CD4-positive, alpha-beta T cell treated with Interferon alpha-2 for 1 hour (primary cell): ENCODE measurements at places on chromosomes 2 and 18.

- no peak for DNase-seq
Observed at GRCh38 chr2:133579274-133579673, 11.0 kb upstream of the NCKAP5 start.

DNA sequence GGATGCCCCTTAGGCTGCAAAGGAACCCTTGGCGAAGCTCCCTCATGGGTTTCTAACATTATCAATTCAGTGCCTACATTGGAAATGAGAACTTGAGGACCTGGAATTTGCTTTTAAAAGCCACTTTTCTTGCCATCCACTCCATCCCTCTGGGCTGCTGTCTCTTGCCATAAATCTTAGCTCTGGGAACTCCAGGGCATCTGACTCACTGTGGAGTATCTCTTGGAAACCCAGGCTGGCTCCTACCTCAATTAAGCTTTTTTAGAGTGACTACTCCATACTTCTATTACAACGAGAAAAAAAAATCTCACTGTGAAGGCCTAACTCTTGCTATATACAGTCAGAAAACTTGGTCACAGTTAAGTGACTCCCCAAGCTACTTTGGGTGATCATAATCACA lies 227.2 kb upstream of the SETBP1 start:
- no peak for DNase-seq

- no peak for DNase-seq
Observed at GRCh38 chr18:78546281-78546680, 433.3 kb upstream of the SALL3 start.

DNA sequence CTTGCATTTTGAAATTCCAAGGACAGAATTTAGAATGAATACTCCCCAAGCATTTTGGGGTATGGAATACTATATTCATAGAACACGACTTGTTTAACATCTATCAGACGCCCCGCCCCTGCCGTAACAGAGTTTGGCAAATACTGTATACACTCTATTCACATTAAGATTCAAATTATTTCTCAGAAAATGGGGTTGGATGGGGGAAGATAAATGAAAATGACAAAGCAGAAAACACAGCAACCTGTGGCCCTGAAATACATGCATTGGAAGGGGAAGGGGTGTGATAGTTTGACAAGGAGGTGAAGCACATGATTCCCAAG lies 634.6 kb upstream of the SLC39A10 start:
- DNase-seq: no peak

DNA sequence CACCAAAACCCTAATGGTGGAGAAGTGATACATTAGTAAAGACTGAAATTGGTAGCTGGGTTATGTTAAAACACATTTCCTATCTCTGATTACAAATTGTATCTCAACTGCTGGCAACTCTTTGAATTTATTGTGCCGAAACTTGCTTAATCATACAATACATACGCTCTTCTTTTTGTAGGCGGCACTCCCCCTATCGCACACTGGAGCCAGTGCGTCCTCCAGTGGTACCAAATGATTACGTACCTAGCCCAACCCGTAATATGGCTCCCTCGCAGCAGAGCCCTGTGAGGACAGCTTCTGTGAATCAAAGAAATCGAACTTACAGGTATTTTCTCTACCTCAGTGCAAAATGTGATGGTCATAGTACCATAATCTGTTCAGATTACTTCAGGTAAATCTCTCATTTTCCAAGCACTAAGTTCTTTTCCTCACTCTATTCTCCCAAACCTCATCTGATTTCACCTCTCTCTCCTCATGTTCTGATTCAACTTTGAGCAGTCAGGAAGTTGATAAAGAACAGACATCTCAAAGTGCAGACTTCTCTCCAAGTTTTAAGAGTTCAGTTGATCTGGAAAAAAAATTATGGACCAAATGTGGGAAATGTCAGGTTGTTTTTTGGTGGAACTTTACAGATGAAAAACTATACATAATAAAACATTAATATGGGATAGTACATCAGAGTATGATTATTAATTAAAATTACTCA lies 66.5 kb downstream of the ABI2 start:
- DNase-seq: no peak

GRCh38 chr2:54088191-54088634 lies 27.2 kb upstream of the ACYP2 start:
- no peak for DNase-seq

DNA sequence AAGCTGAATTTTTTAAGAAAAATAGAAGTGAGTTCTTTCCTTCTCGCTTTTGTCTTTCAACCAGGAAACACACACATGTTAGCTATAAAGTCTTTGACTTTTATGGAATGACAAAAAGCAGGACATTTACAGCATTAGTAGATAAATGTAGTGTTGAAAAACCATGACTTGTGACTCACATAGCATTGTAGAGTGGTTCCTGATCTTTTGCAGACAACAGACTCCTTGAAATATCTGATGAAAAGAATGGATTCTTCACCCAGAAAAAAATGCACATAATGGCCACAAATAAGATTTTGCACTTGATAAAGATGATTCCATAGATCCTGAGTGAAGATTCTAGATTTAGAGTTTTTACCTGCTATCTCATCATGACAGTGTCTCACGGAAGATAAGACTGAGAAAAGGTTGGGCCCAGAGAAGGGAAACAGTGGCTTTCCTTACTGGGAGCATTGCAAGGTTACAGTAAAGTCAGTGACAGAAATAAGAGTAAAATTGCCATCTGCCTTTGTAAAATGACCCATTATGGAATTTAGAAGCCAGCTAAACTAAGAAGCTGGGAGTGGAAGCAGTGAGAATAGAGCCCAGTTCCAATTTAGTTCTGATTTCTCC lies 14.0 kb downstream of the SMARCAL1 start:
- no peak for DNase-seq

- DNase-seq: no peak
Observed at GRCh38 chr2:33497221-33497650, 20.8 kb downstream of the RASGRP3 start.

DNA sequence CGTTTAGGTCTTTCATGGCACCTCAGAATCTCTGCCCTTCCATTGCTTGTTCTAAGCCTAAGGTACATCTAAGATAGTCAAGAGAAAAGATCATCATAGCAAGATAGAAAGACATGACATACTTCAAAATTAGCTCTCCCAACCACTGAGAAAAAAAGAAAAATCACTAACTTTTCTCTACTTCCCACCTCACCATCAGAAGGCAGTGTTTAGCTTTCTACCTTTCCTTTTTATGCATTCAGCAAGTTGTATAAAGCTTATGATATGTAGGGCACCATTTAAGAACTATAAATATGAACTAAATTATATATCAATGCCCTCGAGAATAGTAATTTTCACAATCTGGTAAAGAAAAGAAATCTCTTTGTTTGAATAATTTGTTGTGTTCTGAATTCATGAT lies 331.8 kb upstream of the VWC2L start:
- DNase-seq: no peak

GRCh38 chr18:66495844-66496243 lies 108.0 kb downstream of the CDH19 start:
- DNase-seq: no peak

GRCh38 chr2:11228692-11229091 lies 73.4 kb downstream of the SLC66A3 start:
- no peak for DNase-seq

GRCh38 chr18:42177390-42177789 lies 222.4 kb downstream of the PIK3C3 start:
- no peak for DNase-seq

- no peak for DNase-seq
Observed at GRCh38 chr2:166665991-166666940, 172.2 kb upstream of the SCN7A start.

DNA sequence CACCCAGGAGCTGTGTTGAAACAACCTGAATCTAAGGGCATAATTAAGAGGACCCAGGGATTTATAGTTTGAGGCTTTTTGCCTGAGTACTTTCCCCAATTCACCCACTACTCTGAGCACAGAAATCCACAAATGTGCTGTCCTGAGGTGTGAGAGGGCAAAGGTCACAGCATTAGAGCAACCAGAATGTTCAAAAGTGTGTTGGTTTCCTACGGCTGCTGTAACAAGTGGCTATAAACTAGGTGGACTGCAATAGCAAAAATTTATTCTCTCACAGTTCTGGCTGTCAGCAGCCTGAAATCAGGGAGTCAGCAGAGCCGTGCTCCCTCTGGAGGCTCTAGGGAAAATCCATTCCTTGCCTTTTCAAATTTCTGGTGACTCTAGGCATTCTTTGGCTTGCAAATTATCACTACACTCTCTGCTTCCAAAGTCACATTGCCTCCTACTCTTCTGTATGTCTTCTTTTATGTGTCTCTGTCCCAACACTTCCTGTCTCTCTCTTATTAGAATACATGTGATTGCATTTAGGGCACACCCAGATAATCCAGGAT lies 91.4 kb upstream of the TACR1 start:
- DNase-seq: no peak

DNA sequence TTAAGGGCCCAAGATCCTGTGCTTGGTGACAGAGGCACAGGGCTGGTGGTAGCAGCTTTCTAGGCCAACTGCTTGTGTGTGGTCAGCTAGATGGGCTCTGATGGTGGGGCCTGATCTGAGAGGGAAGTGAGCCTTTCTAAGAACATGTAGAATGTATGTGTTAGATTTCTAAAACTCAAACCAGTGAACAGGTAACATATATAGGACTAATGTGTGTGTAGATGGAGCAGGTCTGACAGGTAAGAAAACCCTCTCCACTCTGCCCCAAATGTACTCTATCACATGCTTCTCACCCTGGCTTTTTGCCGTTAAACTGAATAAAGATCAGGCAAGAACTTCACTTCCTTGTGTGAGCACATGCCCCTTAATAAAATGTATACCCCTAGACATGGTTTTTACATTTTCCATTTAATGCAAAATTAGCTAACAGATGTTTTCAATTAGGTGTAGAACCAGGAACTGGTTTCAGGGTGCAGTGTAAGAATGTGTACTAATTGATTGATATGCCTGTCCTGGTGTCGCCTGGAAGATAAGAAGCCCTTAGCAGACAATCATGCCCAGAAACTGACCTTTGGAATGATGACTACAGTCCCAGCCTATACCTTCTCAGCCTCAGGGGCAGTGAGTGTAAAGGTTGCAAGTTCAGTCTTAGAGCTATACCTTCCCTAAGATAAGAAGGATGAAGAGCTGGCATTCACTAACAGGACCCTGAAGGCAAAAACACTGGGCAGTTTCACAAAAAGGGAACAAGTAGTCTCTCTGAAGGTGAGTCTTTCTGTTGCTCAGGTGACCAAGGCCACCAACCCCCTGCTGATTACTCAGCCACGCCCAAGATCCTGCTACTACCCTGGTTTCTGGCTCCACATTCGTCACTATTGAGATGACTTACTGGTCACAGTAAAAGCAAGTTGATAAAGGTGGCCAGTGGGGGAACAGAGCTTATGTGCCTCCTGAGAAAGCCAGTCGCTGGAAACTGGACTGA lies 71.2 kb downstream of the SPATS2L start:
- DNase-seq: no peak
